NCI-H1930 (cell line): ENCODE measurements at places on chromosomes 1 and 21.

DNA sequence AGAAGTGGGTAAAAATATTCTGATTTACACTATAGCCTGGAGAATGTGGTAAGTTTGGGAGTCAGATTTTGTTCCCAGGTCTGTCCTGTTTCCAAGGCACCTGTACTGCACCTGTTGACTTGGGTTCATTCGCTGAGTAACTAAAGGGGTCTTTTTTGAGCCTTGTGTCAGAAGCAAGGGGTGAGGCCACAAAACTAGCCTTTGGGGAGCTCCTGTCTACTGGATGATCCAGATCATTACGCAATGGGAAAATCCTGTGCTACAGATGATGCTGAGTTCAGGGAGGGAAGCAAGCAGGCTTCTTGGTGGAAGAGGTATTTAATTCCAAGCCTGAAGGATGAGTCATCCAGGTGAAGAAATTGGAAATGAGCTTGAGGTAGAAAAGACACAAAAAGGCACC, 424.0 kb downstream of the MATN1 start:
- no peak for DNase-seq

DNA sequence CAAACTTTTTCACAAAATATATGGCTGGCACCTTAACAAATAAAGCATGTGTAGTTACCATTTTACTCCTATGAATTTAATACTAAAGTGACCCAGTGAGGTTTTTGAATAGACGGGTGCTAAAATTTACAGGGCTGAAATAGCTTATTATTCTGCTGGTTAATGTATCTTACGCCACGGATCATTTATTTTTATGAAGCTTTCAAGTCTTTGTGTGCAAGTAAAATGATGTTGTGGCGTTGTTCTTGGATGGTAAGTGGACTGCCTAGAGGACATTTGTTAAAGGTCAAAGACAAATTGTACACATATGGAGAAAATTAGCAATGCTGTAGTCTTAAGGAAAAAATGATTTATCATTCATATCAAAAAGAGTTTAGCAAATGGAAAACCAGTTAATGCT, 22.8 kb downstream of the INSL5 start:
- DNase-seq: peak; percentile 54

- no peak for DNase-seq
Measured at GRCh38 chr1:56563568-56563967, 15.8 kb downstream of the PLPP3 start.

GRCh38 chr21:42513985-42514882, 582 bp downstream of the SLC37A1 start:
- no peak for DNase-seq

GRCh38 chr21:14523234-14523633, 22.9 kb downstream of the SAMSN1 start:
- DNase-seq: no peak
